Omental fat pad (tissue), 4 donors: ENCODE measurements at places on chromosomes 6 and 20. TPM values are rescaled to one million over a fixed set of nuclear protein-coding genes. Genes with fewer than 3 reads are reported as not detected.

- no peak for DNase-seq
Measured at GRCh38 chr6:124684621-124685020, 277.6 kb upstream of the RNF217 start.

GRCh38 chr6:144931172-144932035 lies 646.3 kb downstream of the UTRN start:
- DNase-seq: no peak

- no peak for DNase-seq
Measured at GRCh38 chr20:50649590-50649989, 41.8 kb downstream of the RIPOR3 start.

DNA sequence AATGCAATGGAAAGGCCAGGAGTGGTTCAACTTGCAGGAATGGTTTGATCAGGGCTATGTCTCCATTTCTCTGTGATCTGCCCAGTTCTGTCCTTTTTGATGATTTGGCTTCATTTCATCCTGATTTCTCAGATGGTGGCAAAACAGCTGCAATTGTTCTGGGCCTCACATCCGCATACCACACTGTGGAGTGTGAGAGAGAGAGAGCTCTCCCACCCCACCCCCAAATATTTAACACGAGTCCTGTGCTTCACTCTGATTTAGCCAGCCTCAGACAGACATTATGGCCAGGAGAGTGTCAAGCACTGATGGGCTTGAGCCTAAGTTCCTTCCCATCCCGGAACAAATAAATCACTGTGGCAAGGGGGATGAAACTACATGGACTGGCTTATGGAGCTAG lies 284.6 kb downstream of the CDC5L start:
- DNase-seq: no peak

The UBD gene
- 1.1 TPM for total RNA-seq

The GJA10 gene
- total RNA-seq: not detected

The PDYN gene
- total RNA-seq: not detected
